Activated T-cell treated with anti-CD3 and anti-CD28 coated beads, Interleukin-2, amount 50 U/mL, for 72 hours (primary cell): ENCODE measurements at places on chromosomes 3 and 15. TPM values are rescaled to one million over a fixed set of nuclear protein-coding genes. Genes with fewer than 3 reads are reported as not detected.

GRCh38 chr15:78208887-78209645 lies 25.3 kb downstream of the ACSBG1 start:
- H3K36me3 ChIP-seq: no peaks in the 10 kb centered on the region
- H3K27me3 ChIP-seq: peaks cover 5% of the 10 kb centered on the region
- no peak overlapping the region for H3K27ac ChIP-seq
- no peaks in the 10 kb centered on the region for H3K4me1 ChIP-seq
- DNase-seq: no peak

DNA sequence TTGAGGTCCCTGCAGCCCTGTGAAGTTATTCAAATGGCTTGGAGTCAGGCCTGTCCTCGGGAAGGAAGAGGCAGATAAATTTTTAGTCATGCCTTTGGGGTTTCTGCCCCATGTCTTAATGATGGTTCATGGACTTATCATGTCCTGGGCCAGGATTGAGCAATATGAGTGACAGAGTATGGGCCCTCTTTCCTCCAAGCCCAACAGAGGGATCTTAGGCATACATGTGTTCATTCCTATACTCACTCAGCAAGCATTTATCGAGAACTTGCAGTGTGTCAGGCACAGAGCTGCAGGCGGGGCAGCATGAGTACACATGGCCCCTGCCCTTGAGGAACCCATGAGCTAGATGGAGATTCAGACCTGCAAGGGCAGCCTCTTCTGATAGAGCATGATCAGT lies 6.2 kb downstream of the ESYT3 start:
- no peak overlapping the region for H3K4me3 ChIP-seq
- H3K27me3 ChIP-seq: peaks cover 24% of the 10 kb centered on the region
- no peaks in the 10 kb centered on the region for H3K4me1 ChIP-seq

- H3K27ac ChIP-seq: no peak overlapping the region
- H3K27me3 ChIP-seq: no peaks in the 10 kb centered on the region
- H3K36me3 ChIP-seq: no peaks in the 10 kb centered on the region
- H3K4me3 ChIP-seq: no peak overlapping the region
Observed at GRCh38 chr3:43659250-43659880, 31.4 kb upstream of the ABHD5 start.

GRCh38 chr3:42537350-42537749 lies 34.9 kb downstream of the VIPR1 start:
- no peaks in the 10 kb centered on the region for H3K36me3 ChIP-seq
- no peak for DNase-seq
- H3K4me1 ChIP-seq: peaks cover 19% of the 10 kb centered on the region
- H3K27ac ChIP-seq: no peak overlapping the region
- no peak overlapping the region for H3K4me3 ChIP-seq

DNA sequence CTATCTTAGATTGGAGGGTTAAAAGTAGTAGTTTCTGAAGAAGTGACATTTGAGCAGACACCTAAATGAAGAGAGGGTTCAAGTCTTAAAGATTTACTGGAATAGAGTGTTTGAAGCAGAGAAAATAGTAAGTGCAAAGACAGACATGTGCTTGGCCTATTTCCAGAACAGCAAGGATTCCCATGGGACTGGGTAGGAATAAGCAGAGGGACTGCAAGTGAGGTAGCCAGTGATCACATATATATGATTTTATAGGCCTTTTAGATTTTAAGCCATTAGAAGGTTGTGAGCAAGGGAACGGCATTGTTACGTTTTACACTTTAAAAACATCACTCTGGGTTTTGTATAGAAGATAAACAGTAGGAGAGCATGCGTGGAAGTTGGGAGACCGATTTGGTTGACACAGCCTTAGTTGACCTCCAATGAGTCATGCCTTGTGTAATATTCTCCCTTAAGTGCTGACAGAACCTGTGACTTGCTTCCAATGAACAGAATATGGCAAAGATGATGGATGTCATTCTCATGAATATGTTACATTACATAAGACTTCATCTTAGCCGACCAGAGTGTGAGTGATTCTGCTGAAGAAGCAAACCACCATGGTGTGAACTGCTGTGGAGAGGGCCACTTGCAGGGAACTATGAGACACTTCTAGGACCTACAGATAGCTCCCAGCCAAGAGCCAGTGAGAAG lies 37.1 kb upstream of the SLC4A7 start:
- H3K36me3 ChIP-seq: no peaks in the 10 kb centered on the region
- DNase-seq: no peak
- peaks cover 4% of the 10 kb centered on the region for H3K4me1 ChIP-seq
- H3K27ac ChIP-seq: no peak overlapping the region
- no peaks in the 10 kb centered on the region for H3K27me3 ChIP-seq

GRCh38 chr3:76930712-76931111 lies 109.2 kb upstream of the ROBO2 start:
- H3K36me3 ChIP-seq: peaks cover 2% of the 10 kb centered on the region
- no peak overlapping the region for H3K4me3 ChIP-seq
- no peak for DNase-seq
- no peak overlapping the region for H3K27ac ChIP-seq
- H3K4me1 ChIP-seq: no peaks in the 10 kb centered on the region

DNA sequence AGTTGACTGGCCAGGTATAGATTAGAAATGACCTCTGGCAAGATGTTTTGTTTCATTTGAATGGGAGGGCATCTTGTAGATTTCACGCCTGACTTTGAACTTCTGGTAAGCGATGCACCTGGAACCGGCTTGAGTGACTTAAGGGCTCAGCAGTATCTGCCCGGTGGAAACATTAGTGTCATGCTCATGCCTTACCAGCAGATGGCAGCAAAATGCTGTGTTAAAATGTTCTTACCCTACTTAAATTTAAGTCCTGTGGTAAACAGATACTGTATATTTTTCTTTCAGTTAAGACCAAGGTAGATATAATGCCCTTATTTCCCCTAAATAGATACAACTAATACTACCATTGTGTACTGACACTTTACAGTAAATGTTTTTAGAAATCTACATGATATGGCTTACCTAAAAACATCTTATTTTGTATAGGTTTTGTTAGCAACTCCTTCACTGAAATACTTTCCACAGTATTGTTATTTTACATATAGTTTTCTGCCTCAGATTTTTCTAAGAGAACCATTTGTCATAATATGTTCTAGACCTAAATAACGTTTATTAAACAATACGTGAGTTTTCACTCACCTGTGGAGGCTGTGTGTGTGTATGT lies 25.5 kb downstream of the ASB7 start:
- peaks cover 13% of the 10 kb centered on the region for H3K4me1 ChIP-seq
- no peak overlapping the region for H3K4me3 ChIP-seq

DNA sequence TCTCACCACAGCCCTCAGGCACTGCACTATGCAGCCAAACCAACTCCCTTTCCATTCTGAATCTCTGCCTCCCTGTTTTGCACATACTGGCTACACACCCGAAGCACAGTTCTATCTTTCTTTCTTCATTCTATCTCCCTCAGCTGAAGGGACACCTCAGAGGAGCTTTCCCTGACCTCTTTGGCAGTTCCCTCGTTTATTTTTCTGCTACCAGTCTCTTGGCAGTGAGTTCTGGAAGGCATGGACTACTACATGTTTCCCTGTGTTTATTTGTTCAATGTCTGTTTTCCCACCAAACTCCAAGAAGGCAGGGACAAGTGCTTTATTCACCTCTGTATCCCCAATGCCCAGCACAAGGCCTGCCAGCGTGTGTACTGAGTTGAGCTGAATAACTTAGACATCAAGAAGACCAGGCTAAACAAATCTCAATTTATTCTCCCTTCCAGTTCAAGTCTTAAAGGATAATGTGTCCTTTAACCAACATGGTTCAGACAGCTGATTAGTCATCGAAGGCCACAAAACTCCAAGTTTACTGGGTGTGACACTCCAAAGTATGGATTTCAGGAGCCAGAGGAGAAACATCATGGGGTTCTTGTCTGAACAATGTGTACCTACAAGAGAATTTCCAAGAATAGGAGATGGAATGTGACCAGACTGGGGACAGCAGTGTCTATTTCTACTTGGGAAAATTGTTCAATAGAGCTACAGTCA lies 260.1 kb upstream of the CTNNB1 start:
- H3K4me3 ChIP-seq: no peak overlapping the region
- H3K27ac ChIP-seq: no peak overlapping the region
- H3K27me3 ChIP-seq: peaks cover 27% of the 10 kb centered on the region
- no peaks in the 10 kb centered on the region for H3K4me1 ChIP-seq
- DNase-seq: no peak
- no peaks in the 10 kb centered on the region for H3K36me3 ChIP-seq

DNA sequence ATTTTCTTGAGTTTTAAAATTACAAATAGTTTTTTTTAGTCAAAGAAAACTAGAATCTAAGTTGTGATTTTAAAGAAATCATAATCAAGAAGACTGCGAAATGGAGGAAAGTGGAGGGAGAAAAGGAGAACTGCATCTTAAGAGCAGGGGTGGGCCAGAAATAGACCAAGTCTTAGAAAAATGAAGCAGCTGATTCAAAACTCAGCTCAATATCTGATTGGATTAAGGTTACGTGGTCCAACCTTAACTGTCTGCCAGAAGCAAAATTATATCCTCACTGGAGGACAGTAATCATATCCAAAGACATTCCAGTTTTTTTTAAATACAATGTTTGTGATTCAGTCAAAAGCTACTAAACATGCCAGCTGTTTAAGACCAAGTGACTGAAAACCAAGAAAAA lies 41.4 kb downstream of the CHSY1 start:
- H3K4me3 ChIP-seq: no peak overlapping the region
- peak overlapping the region; percentile 87 for H3K27ac ChIP-seq
- H3K27me3 ChIP-seq: no peaks in the 10 kb centered on the region
- H3K36me3 ChIP-seq: peaks cover 3% of the 10 kb centered on the region
- no peak for DNase-seq
- peaks cover 85% of the 10 kb centered on the region for H3K4me1 ChIP-seq

- H3K4me1 ChIP-seq: no peaks in the 10 kb centered on the region
- DNase-seq: no peak
- no peaks in the 10 kb centered on the region for H3K27me3 ChIP-seq
- H3K27ac ChIP-seq: no peak overlapping the region
Observed at GRCh38 chr3:139523718-139524117, 15.8 kb downstream of the RBP1 start.

- no peaks in the 10 kb centered on the region for H3K36me3 ChIP-seq
- H3K4me3 ChIP-seq: no peak overlapping the region
- H3K4me1 ChIP-seq: no peaks in the 10 kb centered on the region
- H3K27ac ChIP-seq: no peak overlapping the region
- no peak for DNase-seq
- H3K27me3 ChIP-seq: no peaks in the 10 kb centered on the region
Observed at GRCh38 chr3:15476378-15476777, 45.1 kb downstream of the COLQ start.

- H3K36me3 ChIP-seq: no peaks in the 10 kb centered on the region
- no peak overlapping the region for H3K27ac ChIP-seq
- peaks cover 7% of the 10 kb centered on the region for H3K4me1 ChIP-seq
- no peak overlapping the region for H3K4me3 ChIP-seq
- peaks cover 6% of the 10 kb centered on the region for H3K27me3 ChIP-seq
- DNase-seq: no peak
Observed at GRCh38 chr15:70561885-70562284, 201.5 kb downstream of the UACA start.

DNA sequence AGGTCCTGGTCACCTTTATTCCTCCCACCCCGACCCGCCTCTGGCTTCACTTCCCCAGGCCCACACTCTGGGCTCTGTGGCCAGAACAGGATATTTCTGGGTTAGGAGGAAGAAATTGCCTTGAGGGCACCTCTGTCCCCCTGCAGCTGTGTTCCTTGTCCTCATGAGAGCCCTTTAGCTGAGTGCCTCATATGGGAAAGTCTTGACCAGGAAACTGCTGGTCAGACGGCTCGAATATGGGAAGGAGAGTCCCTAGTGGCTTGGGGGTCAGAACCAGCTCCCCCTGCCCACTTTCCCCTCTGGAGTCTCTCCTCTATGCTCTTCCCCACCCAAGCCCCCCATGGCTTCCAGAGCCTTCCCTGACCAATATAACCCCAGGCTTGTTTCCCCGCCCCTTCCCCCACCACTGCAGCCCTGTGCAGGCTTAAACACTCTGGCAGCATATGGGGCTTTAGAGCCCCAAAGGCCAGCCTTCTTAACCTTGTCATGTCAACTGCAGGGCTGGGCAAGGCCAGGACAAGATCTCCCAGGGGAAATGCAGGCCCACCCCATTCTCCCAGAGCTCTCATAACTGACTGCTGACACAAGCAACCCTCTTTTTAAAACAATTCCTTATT lies 36.4 kb downstream of the SEC22C start:
- H3K4me3 ChIP-seq: no peak overlapping the region
- H3K36me3 ChIP-seq: no peaks in the 10 kb centered on the region
- peaks cover 1% of the 10 kb centered on the region for H3K4me1 ChIP-seq
- no peaks in the 10 kb centered on the region for H3K27me3 ChIP-seq
- H3K27ac ChIP-seq: no peak overlapping the region
- no peak for DNase-seq

DNA sequence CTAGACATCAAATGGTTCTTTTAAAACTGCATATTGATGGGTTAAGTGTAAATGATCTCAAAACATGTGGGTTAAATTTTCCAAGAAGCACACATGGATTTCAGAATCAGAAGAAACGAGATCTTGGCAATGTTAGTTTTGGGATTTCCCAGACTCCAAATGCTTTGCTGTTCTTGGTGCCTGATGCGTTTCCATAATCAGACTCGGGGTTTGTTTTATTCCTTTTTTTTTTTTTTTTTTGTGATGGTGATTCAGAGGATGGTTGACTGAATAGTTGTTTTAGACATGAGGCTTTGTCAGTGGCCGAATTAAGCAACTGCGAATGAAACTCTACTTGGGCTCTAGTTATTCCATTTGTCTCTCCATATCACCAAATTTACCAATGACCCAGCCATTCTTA lies 52.2 kb upstream of the FAM98B start:
- H3K27me3 ChIP-seq: peaks cover 17% of the 10 kb centered on the region
- H3K4me3 ChIP-seq: no peak overlapping the region
- H3K36me3 ChIP-seq: no peaks in the 10 kb centered on the region
- no peaks in the 10 kb centered on the region for H3K4me1 ChIP-seq
- no peak overlapping the region for H3K27ac ChIP-seq

GRCh38 chr3:10992017-10992942 lies at the start of gene SLC6A1:
Gene SLC6A1 (plus strand): TSS chr3:10992748. CDS start chr3:11017212, 24,464 bp downstream.
- no peak for DNase-seq
- peaks cover 6% of the 10 kb centered on the region for H3K4me1 ChIP-seq
- no peak within 1 kb of the TSS for H3K27ac ChIP-seq

DNA sequence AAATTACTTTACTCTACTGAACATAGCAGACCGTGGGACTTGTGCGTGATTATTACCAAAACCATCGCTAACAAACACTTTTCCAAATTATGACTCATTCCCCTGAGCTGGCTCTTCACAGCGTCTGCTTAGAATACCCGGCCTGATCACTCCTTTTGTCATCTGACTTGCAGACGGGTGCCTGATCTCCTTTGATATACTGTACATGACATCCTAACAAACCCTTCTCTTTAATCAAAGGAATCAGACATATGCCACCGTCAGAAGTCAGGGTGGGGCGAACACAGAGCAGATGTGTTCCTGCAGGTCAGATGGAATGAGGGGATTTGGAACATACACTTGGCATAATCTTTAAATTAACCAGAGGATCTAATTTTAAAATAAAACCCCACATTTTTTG lies 48.5 kb upstream of the SH3GL3 start:
- H3K36me3 ChIP-seq: no peaks in the 10 kb centered on the region
- no peak overlapping the region for H3K27ac ChIP-seq
- H3K4me3 ChIP-seq: no peak overlapping the region

- no peak overlapping the region for H3K27ac ChIP-seq
- H3K4me3 ChIP-seq: no peak overlapping the region
Observed at GRCh38 chr3:28122227-28122626, 119.2 kb upstream of the CMC1 start.

- H3K27ac ChIP-seq: no peak overlapping the region
- no peaks in the 10 kb centered on the region for H3K36me3 ChIP-seq
- H3K4me1 ChIP-seq: no peaks in the 10 kb centered on the region
- peaks cover 19% of the 10 kb centered on the region for H3K27me3 ChIP-seq
- no peak for DNase-seq
Observed at GRCh38 chr3:154089421-154090420, 31.5 kb upstream of the ARHGEF26 start.

The RAB8B gene
- 157 TPM for total RNA-seq

The HDAC11 gene
- 6.2 TPM for total RNA-seq

The PCOLCE2 gene
- not detected for total RNA-seq

The MYLK gene
- total RNA-seq: not detected

The SPATA12 gene
- not detected for total RNA-seq

The ZNF385D gene
- not detected for total RNA-seq

The CNTN4 gene
- total RNA-seq: 0.62 TPM

The WWTR1 gene
- 0.95 TPM for total RNA-seq
